Erythroblast (primary cell): ENCODE measurements at places on chromosomes 1 and 21.

DNA sequence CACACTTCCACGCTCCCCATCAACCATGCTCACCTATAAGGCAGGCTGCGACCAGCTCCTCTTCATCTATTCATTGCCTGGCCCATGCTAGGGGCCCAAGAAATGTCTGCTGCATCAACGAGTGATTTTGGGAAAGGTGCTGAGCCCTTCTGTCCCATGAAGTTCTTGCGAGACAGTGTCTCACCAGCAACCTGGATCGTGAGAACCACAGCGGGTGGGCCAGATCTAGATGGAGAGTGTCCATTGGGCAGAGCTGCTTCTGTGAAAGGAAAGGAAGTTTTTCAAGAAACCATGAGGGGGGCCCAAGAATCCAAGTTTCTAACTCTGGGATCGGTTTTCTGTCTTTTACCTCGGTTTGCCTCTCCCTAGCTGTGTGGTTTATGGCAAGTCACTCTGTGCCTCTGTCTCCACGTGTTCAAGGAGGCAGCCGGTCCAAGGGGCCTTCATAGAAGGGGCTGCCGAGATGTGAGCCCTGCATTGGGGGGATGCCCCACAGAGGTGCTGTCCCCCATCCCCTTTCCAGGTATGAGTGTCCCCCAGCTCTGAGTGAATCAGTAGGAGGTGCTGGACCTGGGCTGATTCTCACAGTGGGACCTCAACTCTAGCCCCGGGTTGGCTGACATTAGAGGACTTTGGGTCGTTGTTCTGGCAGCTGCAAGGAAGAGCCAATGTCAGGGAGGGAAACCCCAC, 8.3 kb upstream of the PADI1 start:
- DNase-seq, result no peak

DNA sequence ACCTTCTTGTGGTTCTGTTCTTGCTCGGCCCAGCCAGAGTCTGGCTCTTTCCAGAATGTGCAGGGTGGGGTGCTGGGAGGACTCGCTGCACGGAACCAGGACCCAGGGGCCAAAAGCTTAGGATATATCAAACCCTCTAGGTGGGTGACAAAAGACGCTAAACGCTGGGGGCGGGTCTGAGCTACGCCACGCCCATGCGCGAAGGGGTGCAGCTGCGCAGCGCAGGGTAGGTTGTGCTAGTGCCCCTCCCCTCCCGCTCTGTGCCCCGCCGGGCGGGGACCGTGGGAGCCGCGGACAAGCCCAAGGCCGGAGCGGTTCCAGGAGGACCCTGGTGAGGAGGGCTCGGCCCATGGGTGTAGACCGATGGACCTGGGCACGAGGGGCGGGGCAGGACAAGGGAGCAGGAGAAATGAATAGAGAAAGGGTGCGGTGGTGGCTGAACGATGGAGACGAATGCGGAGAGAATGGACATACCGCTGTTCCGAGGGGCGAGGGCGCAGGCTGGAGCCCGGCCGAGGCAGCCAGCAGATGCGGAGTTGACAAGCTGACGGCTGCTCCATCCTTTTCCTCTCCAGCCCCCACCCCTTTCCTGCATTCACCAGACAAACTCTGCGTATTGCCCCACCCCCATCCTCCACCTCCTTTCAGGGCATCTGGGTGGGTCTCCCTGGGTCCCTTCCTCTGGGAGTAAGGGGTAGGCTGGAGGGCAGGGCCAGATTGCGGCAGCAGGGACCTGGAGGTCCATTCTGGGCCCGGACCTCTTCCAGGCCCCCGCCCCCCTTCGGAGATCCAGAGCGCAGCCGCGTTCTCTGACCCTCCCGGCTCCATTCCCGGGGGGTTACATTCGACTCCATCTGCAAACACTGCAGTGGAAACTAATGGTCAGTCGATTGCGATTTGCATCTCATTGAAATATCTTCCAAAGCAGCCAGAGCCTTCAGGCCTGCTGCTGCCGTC, at the start of gene RUSC1:
TSS of gene RUSC1 (plus strand) at position 234 of the 957 bp plus-strand sequence. CDS start 880 bp downstream, outside the sequence.
- peak; percentile 82 for DNase-seq

DNA sequence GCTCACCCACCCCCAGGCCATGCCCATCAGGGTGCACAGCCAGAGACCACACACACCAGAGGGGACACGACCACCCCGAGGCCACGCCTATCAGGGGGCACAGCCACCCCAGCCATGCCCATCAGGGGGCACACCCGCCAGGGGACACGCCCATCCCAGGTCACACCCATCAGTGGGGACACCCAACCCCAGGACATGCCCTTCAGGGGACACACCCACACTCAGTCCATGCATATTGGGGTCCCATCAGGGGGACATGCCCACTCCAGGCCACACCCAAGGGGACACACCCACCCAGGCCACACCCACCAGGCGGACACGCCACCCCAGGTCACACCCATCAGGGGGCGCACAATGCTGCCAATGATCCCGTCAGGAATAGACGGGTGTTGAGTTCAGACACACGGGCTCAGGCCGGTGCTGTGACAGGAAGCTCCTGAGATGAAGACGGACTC, 20.7 kb downstream of the MCM3AP start:
- DNase-seq, result peak; percentile 33

DNA sequence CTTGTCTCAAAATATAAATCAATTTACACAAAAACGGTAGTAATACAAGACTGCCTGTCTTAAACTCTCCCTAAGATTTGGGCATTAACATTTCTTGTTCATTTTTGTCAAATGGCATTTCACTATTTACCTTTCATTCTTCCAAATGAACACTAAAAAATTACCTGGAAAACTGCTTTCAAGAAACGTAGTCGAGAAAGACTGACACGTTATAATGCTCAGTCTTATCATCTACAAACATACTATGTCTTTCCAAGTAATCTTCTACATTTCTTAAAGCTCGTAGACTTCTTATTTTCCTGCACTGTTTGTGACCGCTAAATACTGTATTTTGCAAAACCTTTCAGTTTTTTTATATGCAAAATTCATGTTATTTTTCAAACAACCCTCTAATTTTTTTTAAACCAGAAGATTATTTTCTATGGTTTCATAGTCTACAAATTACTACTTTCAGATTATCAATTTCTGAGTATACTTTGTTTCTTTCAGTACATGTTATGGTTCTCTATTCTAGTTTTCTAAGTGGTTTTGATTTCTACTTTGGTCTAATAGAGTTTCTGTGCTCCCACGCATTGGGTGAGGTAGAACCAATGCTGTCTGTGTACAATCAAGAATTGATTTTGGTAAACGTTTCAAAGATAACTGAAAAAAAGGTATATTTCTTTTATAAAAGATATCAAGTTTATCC, 336.4 kb downstream of the SMYD3 start:
- peak; percentile 40 for DNase-seq

DNA sequence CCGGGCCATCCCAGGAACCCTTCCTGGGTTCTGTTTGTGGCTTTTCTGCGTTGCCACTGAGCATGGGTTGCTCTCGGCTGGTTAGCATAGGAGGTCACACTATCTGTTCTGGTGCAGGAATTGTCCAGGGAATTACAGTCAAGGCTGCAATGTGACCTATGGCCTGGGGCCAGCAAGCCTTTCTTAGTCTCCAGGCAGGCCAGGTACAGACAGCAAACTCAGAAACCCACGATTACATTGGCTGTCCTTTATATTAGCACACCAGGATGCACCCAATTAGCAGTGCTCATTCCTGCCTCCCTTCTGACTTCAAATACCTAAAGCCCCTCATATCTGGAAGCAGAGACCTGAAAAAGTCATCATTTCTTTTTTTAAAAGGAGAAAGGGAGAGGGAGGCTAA, 55.2 kb downstream of the CD247 start:
- no peak for DNase-seq

DNA sequence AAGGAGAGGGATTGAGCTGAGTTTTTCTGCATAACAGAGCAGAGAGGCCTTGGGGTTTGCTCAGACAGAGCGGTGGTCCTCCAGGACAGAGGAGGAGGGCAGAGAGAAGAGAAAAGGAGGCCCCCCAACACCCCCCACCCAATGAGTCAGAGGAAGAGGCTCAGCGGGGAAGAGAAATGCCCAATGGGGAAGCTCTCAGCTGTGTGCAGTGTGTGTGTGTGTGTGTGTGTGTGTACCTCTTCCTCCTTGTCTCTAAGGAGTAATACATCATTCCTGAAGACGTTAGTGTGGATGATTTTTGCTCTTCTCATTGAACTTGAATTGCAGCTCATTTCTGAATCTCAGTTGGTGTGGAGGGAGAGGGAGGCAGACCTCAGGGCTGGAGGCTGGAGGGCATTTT, 8.7 kb downstream of the TMPRSS3 start:
- DNase-seq, result no peak

GRCh38 chr1:34870395-34870794, 10.8 kb upstream of the SMIM12 start:
- no peak for DNase-seq

DNA sequence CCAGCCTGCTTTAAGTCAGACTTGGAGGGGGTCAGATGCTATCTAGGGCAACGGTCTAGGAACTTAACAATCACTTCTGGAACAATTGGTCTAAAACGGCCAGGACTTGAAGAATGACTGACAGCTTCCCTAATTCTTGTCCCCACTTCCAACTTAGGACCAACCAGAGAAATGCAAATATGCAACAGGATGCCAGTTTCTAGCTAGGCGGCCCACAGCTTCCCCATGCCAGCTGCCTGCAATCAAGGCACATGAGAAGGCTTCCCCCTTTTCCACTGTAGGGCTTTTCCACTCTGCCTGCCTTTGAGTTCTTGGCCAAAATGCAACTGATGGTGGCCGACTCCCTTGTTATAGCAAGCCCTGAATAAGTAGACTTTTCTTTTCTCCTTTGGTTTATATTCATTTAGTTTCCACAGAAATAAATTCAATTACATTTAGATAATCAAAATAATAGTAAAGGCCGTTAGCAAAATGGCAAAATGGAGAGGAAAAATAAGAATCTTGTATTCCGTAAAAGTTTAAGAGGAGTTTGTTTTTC, 80.9 kb downstream of the BACH1 start:
- no peak for DNase-seq

DNA sequence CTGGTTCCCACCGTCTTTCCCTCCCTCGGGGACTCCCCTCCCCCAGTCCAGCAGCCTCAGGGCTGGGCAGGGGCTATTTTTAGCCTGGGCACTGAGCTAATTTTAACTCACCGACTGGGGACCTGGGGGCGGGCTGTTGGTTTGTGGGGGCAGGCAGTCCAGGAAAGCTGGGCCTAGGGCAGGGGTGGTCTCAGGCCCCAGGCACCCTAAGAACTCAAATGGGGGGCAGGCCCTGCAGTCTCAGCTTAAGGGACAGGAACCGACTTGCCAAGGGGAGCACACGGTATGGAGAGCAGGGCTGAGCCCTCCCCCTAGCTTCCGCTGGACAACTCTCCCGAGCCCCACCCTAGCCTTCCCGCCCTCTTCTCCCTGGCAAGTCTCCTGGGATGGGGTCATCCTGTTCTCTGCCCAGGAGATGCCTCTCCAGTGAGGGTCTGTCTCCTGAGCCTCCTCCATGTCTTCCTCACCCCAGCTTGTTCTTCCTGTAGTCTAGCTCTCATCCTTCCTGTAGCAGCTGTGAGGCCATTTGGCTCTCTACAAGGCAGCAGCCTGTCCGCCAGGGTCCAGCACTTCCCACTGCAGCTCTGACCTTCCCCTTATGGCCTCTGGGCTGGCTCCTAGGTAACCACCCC, 10.1 kb downstream of the MEF2D start:
- no peak for DNase-seq

GRCh38 chr1:217433664-217434063, 197.2 kb downstream of the GPATCH2 start:
- DNase-seq, result no peak

DNA sequence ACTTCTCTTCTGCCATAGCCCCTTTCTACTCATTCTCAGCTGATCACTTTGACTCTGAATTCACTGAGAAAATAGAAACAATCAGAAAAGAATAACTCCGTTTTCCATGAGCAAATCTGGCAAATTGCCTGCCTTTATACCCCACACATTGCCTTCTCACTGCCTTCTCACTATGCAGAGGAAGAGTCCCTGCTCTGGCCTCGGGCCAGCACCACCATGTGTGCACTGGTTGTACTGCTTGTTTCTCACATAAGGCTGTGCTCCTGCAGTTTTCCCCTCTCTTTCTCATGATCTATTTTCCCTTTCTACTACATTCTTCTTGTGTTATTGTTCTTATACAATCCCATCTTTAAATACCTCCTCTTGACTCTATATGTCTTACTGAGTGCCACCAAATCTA, 2.3 kb upstream of the HMGCS2 start:
- DNase-seq, result no peak

- DNase-seq, result no peak
Observed at GRCh38 chr1:41540886-41541591, 56.6 kb upstream of the EDN2 start.

DNA sequence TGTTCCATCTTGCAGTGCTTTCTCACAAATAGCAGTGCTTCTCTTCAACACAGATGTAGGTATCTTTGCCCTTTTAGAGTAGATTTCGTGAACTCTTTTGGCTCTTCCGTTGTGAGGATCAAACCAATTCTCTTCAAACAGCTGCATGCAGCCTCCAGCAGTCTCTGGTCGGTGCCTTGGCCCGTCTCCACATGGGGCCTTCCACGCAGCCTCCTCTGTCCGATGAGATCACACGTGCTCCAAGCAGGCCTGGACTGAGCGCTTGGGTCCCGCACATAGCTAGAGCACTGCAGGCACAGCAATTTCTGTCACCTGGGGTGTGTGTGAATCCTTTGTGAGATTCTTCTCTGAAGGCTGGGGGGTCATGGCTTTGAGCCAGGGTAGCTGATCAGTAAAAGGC, 82.8 kb upstream of the KCNE2 start:
- DNase-seq, result no peak

GRCh38 chr1:66618390-66618789, 84.4 kb downstream of the SGIP1 start:
- no peak for DNase-seq

DNA sequence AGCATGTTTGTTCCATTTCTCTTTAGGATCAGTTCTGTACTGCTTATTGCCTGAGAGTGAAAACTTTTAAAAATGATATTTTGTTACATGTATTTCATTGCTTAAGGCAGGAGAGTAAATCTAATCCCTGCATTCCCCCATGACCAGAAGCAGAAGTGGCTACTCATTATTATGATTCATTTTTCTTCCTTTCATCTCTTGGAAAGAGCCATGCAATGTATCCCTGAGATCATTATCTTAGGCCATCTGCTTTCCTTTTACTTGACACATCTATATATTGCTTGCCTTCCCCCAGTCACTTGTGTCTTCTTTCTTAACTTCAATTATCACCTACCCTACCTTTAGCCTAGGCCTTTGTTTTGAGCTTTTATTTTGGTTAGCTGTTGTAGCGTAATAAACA, 430.4 kb upstream of the CHRM3 start:
- DNase-seq, result no peak

- DNase-seq, result no peak
Observed at GRCh38 chr1:209483691-209484090, 99.8 kb upstream of the CAMK1G start.

GRCh38 chr1:68782890-68783289, 286.0 kb upstream of the DEPDC1 start:
- no peak for DNase-seq

GRCh38 chr1:17550729-17551584, 11.5 kb downstream of the ARHGEF10L start:
- DNase-seq, result no peak

DNA sequence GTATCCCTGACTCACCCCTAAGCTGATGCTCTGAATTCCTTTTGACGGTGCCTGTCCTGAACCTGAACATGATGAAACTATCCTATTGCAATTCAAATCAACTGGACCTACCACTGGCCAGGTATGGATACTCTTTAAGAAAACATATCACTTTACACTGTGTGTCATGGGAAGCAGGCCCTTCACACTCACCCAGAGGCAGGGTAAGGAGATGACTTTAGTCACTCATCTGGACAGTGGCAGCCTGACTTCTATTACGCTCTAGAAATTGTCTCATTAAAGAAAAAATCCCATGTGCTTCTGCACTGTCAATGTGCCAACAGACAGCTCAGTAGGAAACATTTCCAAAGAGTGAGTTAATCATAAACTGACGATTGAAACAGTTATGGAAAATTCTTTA, 94.3 kb downstream of the VAV3 start:
- DNase-seq, result no peak

- no peak for DNase-seq
Observed at GRCh38 chr21:40556442-40556968, 290.5 kb downstream of the DSCAM start.
